ENCODE measurements at places on chromosomes 3 and 15.

- DNase-seq = no peak
Measured at GRCh38 chr3:154132777-154133375, 11.7 kb downstream of the ARHGEF26 start.

DNA sequence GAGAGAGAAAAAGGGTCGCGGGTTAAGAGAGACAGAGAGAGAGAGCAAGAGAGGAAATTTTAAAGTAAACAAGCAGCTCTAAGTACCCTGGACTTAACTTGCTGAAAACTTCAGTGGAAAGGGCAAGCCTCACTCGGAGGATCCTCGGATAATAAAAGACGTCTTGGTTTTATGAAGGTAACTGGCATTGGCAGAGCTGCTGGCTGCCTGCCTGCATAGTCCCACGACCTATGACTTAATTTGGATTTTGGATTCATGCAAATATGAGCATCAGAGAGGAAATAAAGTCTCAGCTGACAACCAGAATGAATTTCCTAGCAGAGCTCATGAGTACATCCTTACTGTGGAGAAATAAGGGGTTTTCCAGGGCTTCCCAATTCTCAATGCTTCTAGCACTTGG lies 95.1 kb upstream of the PDZRN3 start:
- DNase-seq = no peak

- DNase-seq = peak; percentile 32
Measured at GRCh38 chr3:9503283-9503682, 50.3 kb downstream of the LHFPL4 start.

DNA sequence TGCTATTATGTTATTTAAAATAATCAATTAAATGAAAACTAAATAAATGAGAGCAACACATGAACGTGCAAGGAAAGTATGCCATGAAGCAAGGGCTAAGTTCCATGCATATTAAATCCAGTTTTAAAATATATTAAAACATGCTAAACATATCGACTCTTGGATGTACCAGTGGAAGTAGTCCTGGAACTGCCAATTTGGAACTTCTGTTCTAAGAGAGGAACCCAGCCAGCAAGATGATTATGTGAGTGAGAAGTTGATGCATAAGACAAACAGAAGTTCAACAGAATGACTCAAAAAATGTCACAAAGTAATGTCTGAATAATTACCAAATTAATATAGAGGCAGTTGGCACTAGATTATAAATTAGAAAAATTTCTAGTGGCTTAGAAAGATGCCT lies 714.2 kb downstream of the NLGN1 start:
- no peak for DNase-seq

DNA sequence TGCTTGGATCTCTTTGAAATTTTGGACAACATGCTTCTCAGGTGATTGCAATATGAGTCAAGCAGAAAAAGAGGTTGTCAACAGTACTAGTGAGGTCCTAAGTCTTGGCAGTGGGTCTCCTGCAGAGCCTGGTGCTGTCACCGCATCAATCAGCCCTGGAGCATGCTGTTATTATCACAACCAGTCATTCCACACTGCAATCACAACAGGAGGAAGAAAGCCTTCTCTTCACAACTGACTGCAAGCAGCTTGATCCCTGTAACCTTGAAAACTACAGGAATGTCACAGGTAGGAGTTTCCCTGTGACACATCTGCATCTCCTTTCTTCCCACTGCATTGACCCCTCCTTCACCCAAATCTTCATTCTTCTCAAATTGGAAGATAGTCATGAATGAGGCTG lies 451.1 kb upstream of the ATP11B start:
- DNase-seq = no peak

- no peak for DNase-seq
Measured at GRCh38 chr3:196406811-196407470, 25.3 kb downstream of the UBXN7 start.

DNA sequence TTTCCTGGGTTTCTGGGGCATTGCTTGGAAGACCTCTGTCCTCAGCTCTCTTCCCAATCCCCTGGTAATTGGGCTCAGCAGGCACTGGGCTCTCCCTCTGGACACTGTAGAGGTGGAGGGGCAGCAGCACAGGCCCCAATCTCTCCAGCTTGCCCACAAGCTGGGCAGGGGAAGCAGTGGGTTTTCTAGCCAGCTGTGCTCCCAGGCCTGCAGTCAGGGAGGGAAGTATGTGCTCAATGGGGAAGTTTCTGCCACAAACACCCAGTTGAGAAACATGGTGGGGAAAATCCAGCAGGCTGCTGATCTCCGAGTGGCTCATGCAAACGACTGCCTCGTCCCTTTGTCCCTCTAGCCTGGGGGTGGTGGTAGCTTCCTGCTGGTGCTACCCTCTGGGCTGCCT lies 12.8 kb upstream of the RFT1 start:
- DNase-seq = no peak

DNA sequence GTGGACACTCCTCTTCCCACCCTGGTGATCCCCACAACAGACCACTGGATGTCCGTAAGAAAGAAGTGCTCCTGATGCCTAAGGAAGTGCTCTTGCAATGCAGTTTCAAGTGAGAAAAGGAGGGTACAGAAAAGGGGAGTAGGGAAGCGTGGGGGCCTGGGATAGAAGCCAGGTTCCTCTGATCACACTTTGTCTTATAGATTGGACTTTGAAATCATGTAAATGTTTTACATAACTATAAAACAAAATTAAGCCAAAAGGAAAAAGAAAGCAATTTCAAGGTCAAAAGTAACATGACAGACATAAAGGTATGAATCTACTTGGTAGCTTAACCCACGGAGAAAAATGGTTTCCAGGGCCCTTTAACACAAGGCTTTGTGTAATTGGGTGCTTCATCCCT lies 107.3 kb upstream of the TRPM1 start:
- no peak for DNase-seq

- no peak for DNase-seq
Measured at GRCh38 chr3:29083081-29083480, 197.8 kb upstream of the RBMS3 start.

DNA sequence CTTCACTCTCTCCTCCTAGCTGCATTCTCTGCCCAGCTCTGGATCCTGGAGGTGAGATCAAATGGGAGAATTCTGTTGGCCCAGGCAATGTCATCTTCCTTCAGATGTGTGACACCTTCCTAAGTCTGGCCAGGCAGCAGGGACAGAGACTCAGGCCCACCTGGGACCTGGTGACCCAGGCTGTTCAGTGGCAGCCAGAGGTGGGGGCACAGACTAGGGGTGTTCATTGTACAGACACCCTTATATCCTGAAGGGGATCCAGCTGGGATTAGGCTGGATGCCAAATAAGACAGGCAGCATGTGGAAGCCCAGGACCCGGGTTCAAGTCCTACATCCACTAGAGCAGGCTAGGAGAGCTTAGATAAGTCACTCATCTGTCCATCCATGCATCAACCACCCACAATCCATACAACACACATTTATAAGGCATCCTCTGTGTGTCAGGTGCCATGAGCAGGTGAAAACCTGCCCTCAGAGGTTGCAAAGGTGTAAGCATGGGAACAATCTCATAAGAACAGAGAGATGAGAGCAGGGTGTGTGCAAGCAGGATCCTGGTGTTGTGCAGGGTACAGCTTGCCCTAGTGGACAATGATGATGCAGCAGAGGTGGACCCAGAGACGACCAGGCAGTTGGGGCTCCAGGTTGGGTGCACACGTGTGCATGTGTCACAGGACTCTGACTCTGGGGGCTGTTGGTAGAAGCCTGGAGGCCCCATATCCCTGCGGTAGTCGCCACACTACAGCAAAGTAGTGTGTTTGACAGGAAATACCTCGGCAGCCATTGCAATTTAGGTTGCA lies 18.3 kb upstream of the RPL29 start:
- DNase-seq = no peak

- no peak for DNase-seq
Measured at GRCh38 chr15:40582726-40583246, 11.3 kb upstream of the KNL1 start.

DNA sequence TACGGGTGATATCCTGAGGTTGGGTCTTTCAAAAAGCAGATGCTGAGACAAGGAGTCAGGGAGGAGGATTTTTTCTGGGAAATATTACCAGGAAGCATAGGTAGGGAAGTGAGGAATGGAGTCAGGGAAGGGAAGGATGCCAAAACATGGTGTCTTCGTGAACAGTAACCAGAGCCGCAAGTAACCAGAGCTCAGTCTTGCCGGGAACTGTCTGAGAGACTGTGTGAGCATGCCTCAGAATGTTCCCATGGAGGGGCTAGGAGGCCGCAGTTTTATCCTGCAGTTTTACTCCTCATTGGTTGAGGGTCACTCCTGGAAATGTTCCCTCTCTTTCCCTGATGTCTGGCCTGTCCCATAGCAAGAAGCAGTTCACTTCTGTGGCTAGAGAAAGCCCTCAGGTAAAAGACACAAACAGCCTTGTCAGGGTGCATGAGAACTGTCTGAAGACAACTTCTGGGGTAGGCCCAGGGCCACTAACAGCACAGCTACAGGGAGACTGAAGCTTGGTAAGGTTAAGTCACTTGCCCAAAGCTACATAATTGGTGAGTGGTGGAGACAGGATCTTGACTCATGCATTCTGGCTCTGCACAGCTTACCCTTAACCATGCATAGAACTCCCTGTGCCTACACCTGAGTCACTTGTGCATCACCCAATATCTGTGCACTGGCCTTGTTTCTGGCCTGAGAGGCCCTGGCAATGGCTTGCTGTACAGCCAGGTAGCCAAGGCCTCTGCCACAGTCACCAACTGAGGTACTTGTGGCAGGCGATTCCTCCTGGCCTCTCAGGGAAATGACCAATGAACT lies 76.3 kb upstream of the FRMD4B start:
- DNase-seq = no peak
